ENCODE measurements at places on chromosomes 4 and X. TPM values are rescaled to one million over a fixed set of nuclear protein-coding genes. Genes with fewer than 3 reads are reported as not detected.
A peak's percentile ranks its signal among the peaks of the same experiment; 100 is the strongest.

DNA sequence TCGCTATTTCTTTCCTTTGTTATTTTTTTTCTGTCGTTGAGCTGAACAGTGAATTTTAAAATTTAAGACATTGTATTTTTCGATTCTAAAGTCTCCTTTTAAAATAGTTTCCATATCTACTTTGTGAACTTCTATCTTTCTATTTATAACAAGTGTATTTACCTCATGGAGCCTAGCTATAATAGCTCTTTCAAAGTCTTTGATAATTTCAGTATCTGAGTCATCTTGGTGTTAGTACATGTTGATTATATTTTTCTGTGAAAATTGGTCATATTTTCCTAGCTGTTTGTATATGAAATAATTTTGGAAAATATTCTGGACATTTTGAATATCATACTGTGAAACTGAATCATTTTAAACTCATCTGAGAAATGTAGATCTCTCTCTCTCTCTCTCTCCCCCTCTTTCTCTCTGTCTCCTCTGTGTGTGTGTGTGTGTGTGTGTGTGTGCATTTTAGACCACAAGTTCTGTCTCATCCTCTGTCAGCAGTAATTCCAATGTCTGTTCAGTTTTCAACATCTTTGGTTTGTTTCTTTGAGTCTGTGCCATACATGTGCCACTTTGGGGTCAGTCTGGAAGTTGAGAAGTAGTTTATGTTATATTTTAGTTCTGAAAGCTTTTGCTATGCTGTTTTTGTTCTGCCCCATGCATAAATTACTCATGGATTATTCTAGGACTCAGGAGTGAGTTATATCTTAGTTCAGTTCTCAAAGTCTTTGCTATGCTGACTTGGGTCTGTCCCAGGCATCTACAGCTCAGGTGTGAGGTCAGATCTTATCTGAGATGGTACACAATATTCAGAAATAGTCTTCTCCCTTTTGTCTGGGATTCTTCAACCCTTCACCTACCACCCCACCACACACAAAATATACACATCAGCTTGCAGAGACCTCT lies 366.4 kb upstream of the CASK start:
- H3K4me1 ChIP-seq = peaks cover 28% of the 10 kb centered on the region
- no peaks in the 10 kb centered on the region for H3K36me3 ChIP-seq
- peak overlapping the region; percentile 69 for H3K27ac ChIP-seq
- DNase-seq = peak; percentile 11
- peak overlapping the region; percentile 1 for H3K4me3 ChIP-seq

DNA sequence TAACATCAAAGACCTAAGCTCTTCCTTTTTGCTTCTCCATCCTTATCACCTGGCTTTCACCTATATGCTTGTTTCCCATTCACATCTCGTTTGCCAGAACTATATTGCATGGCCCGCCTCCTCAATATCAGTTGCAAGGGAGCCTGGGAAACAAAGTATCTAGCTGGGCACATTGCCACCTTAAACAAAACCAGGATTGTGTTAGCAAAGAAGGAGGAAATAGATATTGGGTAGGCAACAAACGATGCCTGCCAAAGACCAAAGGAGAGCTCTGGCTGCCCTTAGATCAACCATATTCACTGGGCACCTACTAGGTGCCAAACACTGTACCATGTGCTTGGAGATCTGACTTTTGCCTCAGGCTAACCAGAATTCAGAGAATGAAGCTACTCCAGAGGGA lies 107.5 kb downstream of the GRIA3 start:
- no peak overlapping the region for H3K4me3 ChIP-seq
- no peaks in the 10 kb centered on the region for H3K36me3 ChIP-seq
- H3K27me3 ChIP-seq = no peaks in the 10 kb centered on the region

GRCh38 chr4:112853662-112854256 lies 195.7 kb upstream of the ANK2 start:
- peaks cover 2% of the 10 kb centered on the region for H3K27me3 ChIP-seq
- no peak for DNase-seq
- H3K4me1 ChIP-seq = no peaks in the 10 kb centered on the region
- H3K27ac ChIP-seq = no peak overlapping the region
- no peak overlapping the region for H3K4me3 ChIP-seq
- no peaks in the 10 kb centered on the region for H3K36me3 ChIP-seq

DNA sequence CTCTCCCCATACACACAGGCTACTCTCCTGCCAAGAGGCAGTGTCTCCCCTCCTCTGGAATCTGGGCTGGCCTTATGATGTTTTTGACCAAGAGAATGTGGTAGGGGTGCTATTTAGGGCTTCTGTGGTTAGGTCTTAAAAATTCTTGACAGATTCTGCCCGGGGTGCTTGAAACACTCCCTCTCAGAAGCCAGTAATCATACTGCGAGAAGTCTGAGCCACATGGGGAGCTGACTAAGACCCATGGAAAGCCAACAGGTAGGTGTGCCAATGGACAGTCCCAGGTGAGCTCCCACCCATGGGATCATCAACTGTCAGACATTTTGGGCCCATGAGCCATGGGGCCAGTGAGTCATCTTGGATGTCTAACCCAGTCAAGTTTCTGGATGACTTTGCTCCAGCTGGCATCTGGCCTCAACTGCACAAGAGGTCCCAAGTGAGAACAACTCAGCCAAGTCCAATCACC lies 315.7 kb downstream of the FBXW7 start:
- H3K4me3 ChIP-seq = no peak overlapping the region
- peaks cover 2% of the 10 kb centered on the region for H3K36me3 ChIP-seq
- H3K27ac ChIP-seq = no peak overlapping the region
- DNase-seq = peak; percentile 61

DNA sequence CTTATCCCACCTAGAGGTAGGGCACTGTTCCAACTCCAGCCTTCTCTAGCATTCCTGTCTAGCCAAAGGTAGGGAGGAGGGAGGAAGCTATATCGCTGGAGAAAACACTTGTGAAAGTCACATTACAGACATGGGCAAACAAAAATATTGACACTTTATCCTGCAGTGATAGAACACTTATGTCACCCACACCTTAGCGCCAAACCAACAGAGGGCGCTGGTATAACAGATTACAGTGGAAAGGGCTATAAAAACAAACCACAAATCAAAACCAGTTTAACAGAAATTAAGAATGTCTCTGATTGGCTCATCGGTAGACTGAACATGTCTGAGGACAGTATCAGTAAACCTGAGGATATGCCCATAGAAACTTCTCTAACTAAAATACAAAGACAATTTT lies 451.3 kb downstream of the TLL1 start:
- no peak overlapping the region for H3K27ac ChIP-seq
- no peaks in the 10 kb centered on the region for H3K27me3 ChIP-seq
- H3K4me1 ChIP-seq = no peaks in the 10 kb centered on the region
- no peaks in the 10 kb centered on the region for H3K36me3 ChIP-seq

DNA sequence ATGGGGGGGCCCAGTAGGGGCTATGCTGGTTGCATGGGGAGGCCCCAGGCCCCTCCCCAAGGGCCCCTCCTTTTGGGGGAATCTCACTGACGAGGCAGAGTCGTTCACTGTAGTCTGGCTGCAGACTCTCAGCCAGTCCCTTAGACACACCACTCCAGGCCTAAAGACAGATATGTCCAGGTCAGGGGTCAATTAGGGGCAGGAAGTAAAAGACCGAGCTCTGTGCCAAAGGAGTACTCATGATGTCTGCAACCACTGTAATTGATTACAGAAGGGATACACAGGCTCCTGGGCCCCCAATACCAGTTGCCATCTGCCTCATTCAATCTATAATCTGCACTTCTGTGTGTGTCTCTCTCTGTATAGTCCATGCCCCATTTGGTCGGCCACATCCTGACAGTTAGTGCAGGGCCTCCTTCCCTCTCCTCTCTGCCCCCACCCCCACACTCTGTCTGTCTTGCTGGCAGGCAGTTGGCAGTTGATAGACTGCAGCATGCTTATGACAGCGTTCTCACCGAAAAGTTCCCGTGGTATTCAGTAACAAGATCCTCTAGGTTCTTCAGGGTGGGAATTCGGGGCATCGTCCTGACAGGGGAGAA lies 1.3 kb upstream of the CXorf65 start:
- H3K27ac ChIP-seq = peak overlapping the region; percentile 98
- H3K36me3 ChIP-seq = peaks cover 57% of the 10 kb centered on the region
- peak overlapping the region; percentile 99 for H3K4me3 ChIP-seq

The GLOD5 gene
- total RNA-seq = not detected

The CNKSR2 gene
- total RNA-seq = 3.7 TPM

- no peak overlapping the region for H3K4me3 ChIP-seq
- no peak overlapping the region for H3K27ac ChIP-seq
- no peak for DNase-seq
These were observed 348.7 kb downstream of the MAPK10 start for GRCh38 chr4:86011117-86011516.

The HPSE gene
- total RNA-seq = 16.5 TPM

DNA sequence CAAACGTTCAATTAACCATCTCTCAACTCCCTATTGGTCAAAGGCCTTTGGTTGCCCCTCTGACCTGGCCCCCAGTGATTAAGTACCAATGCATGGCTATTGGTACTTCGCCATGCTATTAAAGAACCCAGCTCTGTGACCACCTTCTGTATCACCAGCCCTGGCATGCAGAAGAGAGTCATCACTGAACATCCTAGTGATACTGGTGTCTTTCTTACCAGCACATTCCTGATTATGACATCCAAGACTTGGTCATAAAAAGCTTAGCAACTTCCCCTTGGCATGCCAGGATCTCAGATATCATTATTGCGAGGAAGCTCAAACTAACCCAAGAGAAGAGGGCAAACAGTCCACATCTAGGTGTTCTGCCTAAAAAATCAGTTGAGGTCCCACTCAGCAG lies 122.3 kb upstream of the OTUD4 start:
- no peak overlapping the region for H3K27ac ChIP-seq
- peaks cover 12% of the 10 kb centered on the region for H3K27me3 ChIP-seq
- DNase-seq = no peak
- H3K36me3 ChIP-seq = no peaks in the 10 kb centered on the region

DNA sequence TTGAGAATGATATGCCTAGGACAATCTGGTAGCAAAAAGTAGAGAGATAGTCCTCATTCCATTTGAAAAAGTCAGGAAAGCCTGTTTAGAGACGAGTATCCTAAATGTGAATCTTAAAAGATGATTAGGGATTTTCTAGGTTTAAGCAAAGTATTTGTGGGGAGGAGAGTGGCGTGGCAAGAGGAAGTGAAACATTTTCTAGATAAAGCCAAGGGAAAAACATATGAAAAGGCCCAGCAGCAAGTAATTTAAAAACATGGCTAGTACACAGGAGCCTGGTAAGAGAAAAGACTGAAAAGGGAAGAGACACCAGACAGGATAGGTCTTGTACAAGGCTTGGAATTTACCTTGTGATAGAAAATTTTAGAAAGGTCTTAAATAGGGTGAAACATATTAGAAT lies 45.9 kb downstream of the CORIN start:
- H3K36me3 ChIP-seq = no peaks in the 10 kb centered on the region
- no peak for DNase-seq
- no peaks in the 10 kb centered on the region for H3K27me3 ChIP-seq
- no peak overlapping the region for H3K4me3 ChIP-seq
- H3K27ac ChIP-seq = no peak overlapping the region

The LANCL3 gene
- 0.02 TPM for total RNA-seq

GRCh38 chr4:7857238-7857701 lies 82.4 kb downstream of the AFAP1 start:
- no peaks in the 10 kb centered on the region for H3K27me3 ChIP-seq
- H3K4me3 ChIP-seq = peak overlapping the region; percentile 17

The ARR3 gene
- total RNA-seq = not detected

GRCh38 chrX:29726811-29727210 lies 488.6 kb upstream of the MAGEB2 start:
- no peaks in the 10 kb centered on the region for H3K27me3 ChIP-seq
- H3K27ac ChIP-seq = no peak overlapping the region
- no peak for DNase-seq
- H3K4me1 ChIP-seq = no peaks in the 10 kb centered on the region
- H3K36me3 ChIP-seq = no peaks in the 10 kb centered on the region
- no peak overlapping the region for H3K4me3 ChIP-seq

The EXOC1L gene
- not detected for total RNA-seq

- no peak overlapping the region for H3K27ac ChIP-seq
- no peak for DNase-seq
- no peaks in the 10 kb centered on the region for H3K27me3 ChIP-seq
- H3K36me3 ChIP-seq = peaks cover 8% of the 10 kb centered on the region
- H3K4me1 ChIP-seq = peaks cover 5% of the 10 kb centered on the region
These were observed 14.6 kb downstream of the SMIM20 start for GRCh38 chr4:25928379-25929297.

- peaks cover 10% of the 10 kb centered on the region for H3K4me1 ChIP-seq
- H3K36me3 ChIP-seq = peaks cover 8% of the 10 kb centered on the region
- H3K27me3 ChIP-seq = no peaks in the 10 kb centered on the region
- H3K4me3 ChIP-seq = no peak overlapping the region
- no peak overlapping the region for H3K27ac ChIP-seq
These were observed 48.3 kb downstream of the STBD1 start for GRCh38 chr4:76354517-76355473.

All from activated CD4-positive, alpha-beta memory T cell treated with anti-CD3 and anti-CD28 coated beads for 36 hours (primary cell).